ENCODE measurements at places on chromosomes 5 and 9. TPM values are rescaled to one million over a fixed set of nuclear protein-coding genes. Genes with fewer than 3 reads are reported as not detected.

The SH3TC2 gene
- total RNA-seq, result 2.3 TPM

The PCDHB16 gene
- total RNA-seq, result under 0.01 TPM

The PCDHGC5 gene
- total RNA-seq, result 0.06 TPM

The SPATA31D4 gene
- not detected for total RNA-seq

The TYRP1 gene
- not detected for total RNA-seq

The C9orf153 gene
- not detected for total RNA-seq

The SLC28A3 gene
- total RNA-seq, result 0.58 TPM

The DAPK1 gene
- total RNA-seq, result 45.5 TPM

The AK3 gene
- total RNA-seq, result 49.1 TPM

The SPINK7 gene
- total RNA-seq, result not detected

All from epithelial cell of proximal tubule (primary cell).